ENCODE measurements at places on chromosomes 2 and 18. TPM values are rescaled to one million over a fixed set of nuclear protein-coding genes. Genes with fewer than 3 reads are reported as not detected.
A peak's percentile ranks its signal among the peaks of the same experiment; 100 is the strongest.

DNA sequence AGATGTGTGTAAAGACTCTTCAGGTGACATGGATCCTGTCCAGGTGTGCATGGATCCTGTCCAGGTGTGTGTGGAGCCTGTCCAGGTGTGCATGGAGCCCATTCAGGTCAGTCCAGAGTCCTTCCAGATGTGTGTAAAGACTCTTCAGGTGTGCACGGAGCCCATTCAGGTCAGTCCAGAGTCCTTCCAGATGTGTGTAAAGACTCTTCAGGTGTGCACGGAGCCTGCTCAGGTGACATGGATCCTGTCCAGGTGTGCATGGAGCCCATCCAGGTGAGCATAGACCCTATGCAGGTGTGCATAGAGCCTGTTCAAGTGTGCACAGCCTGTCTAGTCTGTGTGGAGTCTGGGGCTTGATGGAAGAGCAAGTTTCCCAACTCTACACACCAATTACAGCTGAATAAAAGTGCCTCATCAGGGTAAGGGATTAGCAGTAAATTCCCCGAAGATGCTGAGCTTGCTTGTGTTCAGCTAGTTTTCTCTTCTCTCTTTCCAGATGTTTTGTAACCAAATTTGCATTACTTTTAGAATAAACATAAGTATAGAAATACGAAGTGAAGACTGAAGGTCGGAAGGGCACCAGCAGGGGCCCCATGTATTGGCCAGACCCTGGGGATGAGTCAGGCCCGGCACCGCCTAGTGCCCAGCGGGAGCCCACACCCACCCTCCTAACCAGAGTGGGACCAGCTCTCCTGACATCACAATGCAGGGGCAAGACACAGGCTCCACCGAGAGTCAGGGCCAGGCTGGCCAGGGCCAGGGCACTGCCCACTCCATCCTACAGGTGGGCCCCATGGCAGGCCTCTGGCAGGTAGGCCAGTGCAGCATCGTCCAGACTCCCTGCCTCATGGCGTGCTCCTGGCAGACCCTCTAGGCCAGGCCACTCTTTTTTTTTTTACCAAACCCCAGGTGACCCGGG, 38.6 kb upstream of the GPC1 start:
- no peak overlapping the region for H3K27ac ChIP-seq
- DNase-seq = no peak
- peaks cover 32% of the 10 kb centered on the region for H3K27me3 ChIP-seq

DNA sequence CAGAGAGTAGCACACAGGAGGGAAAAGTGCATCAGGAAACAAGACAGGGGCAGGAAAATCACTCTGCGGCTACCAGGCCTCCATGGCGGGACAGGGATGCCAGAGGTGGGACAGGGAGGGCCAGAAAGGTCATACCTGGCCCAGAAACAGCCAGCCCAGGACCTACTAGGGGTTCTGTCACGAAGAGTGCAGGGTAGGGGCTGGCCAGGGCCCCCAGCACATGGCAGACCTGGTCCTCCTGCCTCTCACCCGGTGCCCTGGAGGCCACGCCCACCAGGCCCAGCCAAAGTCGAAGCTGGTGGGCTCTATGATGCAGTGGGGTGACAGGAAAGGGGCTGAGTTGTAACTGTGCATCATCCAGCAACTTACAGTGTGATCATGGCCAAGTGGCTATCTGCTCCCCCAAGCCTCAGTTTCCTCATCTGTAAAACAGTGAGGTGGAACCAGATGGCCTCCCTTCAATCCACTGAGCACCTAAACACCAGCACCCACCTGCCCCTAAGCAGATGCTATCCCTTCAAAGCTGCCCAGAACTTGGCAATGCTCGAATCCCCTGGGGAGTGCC, 10.6 kb downstream of the CYP26B1 start:
- no peaks in the 10 kb centered on the region for H3K27me3 ChIP-seq
- DNase-seq = no peak
- no peaks in the 10 kb centered on the region for H3K4me1 ChIP-seq

- no peak overlapping the region for H3K4me3 ChIP-seq
- no peak overlapping the region for H3K27ac ChIP-seq
Observed at GRCh38 chr2:171228826-171229225, 68.1 kb upstream of the TLK1 start.

DNA sequence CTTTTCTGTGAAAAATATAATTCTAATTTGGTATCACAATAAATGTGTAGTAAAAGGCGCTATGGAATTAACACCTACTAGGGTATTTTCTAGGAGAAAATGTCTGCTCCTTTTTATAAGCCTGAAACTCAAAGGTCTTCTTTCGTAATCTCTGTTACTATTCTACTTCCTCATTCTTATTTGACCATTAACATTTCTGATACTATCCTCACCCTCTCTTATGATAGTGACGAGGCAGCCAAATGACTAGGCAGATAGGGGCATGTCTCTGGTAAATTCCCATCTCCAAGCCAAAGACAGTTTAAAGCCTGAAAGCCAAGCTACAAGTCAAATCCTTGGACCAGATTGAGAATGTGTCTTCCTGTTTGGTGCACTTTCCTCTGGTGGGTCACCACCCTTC, 251.7 kb downstream of the LRRTM4 start:
- no peak overlapping the region for H3K4me3 ChIP-seq
- no peaks in the 10 kb centered on the region for H3K27me3 ChIP-seq
- DNase-seq = no peak
- H3K4me1 ChIP-seq = no peaks in the 10 kb centered on the region

CCBE1 gene
- 0.12 TPM for total RNA-seq

DNA sequence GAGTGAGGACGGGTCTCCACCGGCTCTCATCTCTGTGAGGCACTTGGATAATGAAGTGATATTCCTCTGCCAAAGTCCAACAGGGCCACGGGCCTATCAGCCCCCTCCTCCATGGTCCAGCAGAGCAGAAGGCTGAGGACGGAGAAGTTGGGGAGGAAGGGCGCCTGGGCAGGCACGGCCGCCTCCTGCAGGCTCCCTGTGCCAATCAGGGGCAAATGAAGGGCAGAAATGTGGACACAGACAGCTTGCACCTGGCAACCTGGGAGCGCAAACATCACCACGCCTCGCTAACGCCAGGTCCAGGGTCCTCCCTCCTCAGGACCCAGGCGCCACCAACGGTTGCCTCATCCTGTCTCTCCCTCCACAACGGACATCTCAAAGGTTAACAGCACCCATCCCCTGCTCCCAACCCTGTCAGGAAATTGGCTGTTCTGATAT, 24.3 kb downstream of the SMAD7 start:
- H3K4me1 ChIP-seq = peaks cover 74% of the 10 kb centered on the region
- peaks cover 36% of the 10 kb centered on the region for H3K36me3 ChIP-seq
- DNase-seq = no peak
- H3K27me3 ChIP-seq = no peaks in the 10 kb centered on the region
- no peak overlapping the region for H3K4me3 ChIP-seq

RNF152 gene
- 1.0 TPM for total RNA-seq

PLEK gene
- not detected for total RNA-seq

NCKAP5 gene
- total RNA-seq = 1.2 TPM

- peaks cover 45% of the 10 kb centered on the region for H3K4me1 ChIP-seq
- no peak for DNase-seq
- no peaks in the 10 kb centered on the region for H3K27me3 ChIP-seq
- no peak overlapping the region for H3K27ac ChIP-seq
- H3K36me3 ChIP-seq = no peaks in the 10 kb centered on the region
- H3K4me3 ChIP-seq = no peak overlapping the region
Observed at GRCh38 chr2:137955536-137955935, 8.7 kb upstream of the HNMT start.

DNA sequence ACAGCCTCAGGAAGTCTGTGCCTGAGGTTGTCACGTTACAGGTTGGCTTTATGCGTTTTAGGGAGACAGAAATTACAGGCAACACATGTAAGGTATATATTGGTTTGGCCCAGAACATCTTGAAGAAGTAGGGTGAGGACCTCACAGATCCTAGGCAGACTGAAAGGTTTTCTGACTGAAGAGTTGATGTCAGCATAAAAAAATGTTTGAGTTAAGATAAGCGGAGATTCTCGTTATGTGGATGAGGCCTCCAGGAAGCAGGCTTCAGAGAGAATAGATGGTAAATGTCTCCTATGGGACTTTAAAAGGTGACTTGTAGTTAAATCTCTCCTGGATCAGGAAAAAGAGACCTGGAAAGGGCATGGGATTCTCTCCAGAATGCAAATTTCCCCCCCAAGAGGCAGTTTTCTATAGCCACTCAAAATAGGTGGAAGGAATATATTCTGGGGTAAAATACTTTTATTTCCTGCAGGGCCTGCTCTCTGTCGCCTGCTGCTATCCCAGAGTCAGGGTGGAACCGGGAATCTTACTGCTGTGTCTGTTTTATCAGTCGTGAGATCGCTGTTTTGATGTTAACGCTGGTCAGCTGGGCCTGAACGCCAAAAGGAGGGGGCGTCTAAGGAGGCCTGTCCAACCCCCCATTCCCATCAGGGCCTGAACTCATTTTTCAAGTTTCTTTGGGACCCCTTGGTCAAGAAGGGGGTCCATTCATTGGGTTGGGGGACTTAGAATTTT, 171.1 kb downstream of the HDAC4 start:
- DNase-seq = no peak
- peaks cover 12% of the 10 kb centered on the region for H3K4me1 ChIP-seq
- H3K36me3 ChIP-seq = no peaks in the 10 kb centered on the region
- H3K27me3 ChIP-seq = no peaks in the 10 kb centered on the region

DNA sequence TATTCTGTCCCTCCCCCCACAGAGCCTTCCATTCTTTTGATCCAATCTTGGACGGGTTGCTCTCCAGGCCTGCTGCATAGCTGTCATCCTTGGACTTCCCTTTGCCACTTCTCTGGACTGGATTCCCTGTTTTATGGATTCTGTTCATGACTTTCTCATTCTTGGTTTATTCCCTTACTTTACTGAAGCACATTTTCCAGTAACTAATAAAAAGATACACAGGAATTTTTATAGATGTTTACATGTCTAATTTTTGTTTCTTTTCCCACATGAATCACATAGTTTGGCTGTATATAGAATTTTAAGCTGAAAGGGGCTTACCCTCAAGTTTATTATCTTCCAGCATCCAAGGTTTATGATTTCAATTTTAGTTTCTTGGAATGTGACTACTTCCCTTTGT, 37.9 kb downstream of the GDF7 start:
- no peak overlapping the region for H3K4me3 ChIP-seq
- H3K4me1 ChIP-seq = no peaks in the 10 kb centered on the region
- no peaks in the 10 kb centered on the region for H3K27me3 ChIP-seq
- no peak overlapping the region for H3K27ac ChIP-seq
- no peaks in the 10 kb centered on the region for H3K36me3 ChIP-seq

GRCh38 chr2:239112127-239112774, 264.4 kb downstream of the TWIST2 start:
- no peak overlapping the region for H3K27ac ChIP-seq
- H3K36me3 ChIP-seq = no peaks in the 10 kb centered on the region
- no peaks in the 10 kb centered on the region for H3K27me3 ChIP-seq
- DNase-seq = no peak
- H3K4me3 ChIP-seq = no peak overlapping the region

GRCh38 chr2:200469708-200470211, 40.1 kb downstream of the KCTD18 start:
- no peaks in the 10 kb centered on the region for H3K4me1 ChIP-seq
- H3K4me3 ChIP-seq = no peak overlapping the region
- no peaks in the 10 kb centered on the region for H3K27me3 ChIP-seq
- H3K27ac ChIP-seq = no peak overlapping the region
- peaks cover 76% of the 10 kb centered on the region for H3K36me3 ChIP-seq
- DNase-seq = no peak

- H3K27ac ChIP-seq = no peak within 1 kb of the TSS
- no peaks in the 10 kb centered on the region for H3K36me3 ChIP-seq
- DNase-seq = peak; percentile 68
Observed at GRCh38 chr2:26692279-26692896, at the start of gene KCNK3. Gene KCNK3 (plus strand): TSS chr2:26692722. CDS start chr2:26692876, 154 bp downstream.
